ENCODE measurements at places on chromosomes 16 and 17.

GRCh38 chr17:81132770-81133723, 32.3 kb upstream of the PVALEF start:
- no peak for DNase-seq

GRCh38 chr16:12876778-12877177, 24.6 kb upstream of the SHISA9 start:
- DNase-seq, result peak; percentile 72

- no peak for DNase-seq
These were observed 187.4 kb upstream of the WSB1 start for GRCh38 chr17:27106347-27106981.

GRCh38 chr16:11627822-11628457, 40.3 kb upstream of the SNN start:
- no peak for DNase-seq

- no peak for DNase-seq
These were observed 687.2 kb downstream of the WWOX start for GRCh38 chr16:78786635-78787034.

DNA sequence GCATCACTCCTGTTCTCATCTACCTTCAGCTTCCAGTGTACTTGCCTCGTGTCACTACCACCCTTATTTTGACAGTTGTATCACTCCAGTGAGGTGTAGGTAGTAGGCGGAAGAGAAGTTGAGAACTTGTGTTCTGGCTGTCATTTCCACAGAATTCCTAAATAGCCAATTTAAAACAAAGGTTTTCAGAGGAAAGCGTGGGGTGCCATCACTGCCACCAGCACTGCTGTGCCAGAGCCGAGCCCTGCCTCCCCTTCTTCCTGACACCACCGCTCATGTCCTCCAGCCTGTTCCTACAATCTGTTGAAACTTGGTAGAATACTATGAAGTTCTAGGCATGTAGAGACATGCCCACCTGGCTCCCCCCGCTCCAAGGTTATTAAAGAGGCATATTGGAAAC, 215.8 kb downstream of the TANC2 start:
- DNase-seq, result no peak

DNA sequence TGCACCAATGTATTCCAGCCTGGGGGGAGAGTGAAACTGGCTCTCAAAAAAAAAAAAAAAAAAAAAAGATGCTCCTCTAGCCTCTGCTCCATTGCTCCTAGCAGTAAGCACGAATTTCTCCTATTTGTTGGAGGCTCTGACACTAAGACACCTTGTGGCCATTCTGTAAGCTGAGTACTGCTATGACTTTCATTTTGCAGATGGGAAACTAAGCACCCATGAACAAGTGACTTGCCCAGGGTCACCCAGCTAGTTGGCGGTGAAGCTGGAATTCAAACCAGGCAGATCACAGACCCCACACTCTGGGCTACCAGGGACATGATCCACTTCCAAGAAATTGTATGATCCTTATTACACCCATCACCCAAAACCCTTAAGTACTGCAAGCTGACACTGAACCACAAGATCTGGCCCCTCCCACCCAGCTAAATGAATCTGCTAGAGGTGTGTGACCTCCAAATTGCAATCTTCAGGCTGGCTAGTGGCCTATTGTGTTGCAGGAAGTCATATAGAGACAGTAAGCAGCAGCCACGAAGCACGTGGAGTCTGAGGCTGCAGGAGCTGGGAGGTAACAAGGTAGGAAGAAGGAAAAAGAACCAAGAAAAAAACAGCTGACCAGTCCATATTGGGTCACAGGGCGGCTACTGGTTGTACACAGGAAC, 209.4 kb downstream of the XYLT1 start:
- no peak for DNase-seq

DNA sequence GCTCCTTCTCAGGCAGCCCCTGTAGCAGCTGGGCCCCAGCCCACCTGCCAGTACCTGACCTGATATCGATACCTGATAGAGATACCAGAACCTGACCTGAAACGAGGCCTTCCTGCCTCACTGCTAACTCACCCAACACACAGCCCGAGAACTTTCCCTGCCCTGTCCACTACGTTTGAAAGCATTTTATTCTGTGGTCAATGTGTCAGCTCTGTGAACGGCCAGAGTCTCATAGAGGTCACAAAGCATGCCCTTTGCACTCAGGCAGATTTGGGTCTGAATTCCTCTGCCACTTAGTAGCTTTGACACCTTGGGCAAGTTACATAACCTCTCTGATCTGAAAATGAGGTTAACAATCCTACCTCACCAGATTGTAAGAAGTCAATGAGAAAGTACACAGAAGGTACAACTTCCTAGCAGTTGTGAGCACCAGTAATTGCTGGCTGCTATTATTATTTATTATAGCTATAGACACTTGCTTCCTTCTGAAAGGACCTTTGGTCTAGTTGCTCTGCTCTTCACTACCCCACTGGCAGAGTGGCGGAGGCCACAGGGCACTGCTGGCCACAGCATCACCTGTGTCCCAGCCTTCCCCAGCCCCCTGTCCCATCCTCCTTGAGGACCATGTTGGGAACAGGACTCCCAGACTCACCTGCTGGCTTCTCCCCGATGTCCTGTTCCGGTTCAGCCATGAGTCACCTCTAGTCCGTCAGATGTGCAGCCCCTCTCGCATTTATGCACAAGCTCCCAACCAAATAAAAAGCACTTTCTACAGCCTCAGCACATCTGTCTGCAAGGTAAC, 895 bp downstream of the ANKRD40CL start:
- no peak for DNase-seq

GRCh38 chr17:46020023-46020761, 21.1 kb downstream of the STH start:
- DNase-seq, result no peak

DNA sequence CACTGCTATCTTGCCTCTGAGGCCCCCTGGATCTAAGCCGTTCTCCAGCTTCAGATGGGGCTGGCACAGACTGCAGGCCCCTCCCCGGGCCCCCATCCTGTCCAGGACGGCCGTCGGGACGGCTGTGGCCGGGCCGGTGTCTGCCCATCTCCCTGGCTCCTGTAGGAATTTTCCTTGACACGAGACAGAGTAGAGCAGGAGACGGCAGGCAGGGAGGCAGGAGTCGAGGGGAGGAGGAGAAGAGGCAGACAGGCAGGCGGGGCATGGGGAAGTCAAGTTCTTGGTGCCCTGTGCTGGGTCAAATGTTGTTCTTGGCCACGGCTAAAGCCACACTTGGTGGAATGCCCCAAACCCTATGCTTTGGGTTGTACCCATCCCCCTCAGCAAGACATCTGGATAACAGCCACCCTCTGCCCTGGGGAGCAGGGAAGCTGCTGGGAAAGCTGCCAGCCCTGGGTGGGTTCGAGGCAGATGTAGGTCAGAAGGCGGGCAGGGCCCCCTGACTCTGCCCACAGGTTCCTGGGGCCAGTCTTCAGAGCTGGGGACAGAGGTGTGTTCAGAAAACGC, 4.0 kb downstream of the C1QTNF1 start:
- DNase-seq, result no peak

GRCh38 chr17:72691586-72691985, 400.9 kb downstream of the SLC39A11 start:
- DNase-seq, result no peak

DNA sequence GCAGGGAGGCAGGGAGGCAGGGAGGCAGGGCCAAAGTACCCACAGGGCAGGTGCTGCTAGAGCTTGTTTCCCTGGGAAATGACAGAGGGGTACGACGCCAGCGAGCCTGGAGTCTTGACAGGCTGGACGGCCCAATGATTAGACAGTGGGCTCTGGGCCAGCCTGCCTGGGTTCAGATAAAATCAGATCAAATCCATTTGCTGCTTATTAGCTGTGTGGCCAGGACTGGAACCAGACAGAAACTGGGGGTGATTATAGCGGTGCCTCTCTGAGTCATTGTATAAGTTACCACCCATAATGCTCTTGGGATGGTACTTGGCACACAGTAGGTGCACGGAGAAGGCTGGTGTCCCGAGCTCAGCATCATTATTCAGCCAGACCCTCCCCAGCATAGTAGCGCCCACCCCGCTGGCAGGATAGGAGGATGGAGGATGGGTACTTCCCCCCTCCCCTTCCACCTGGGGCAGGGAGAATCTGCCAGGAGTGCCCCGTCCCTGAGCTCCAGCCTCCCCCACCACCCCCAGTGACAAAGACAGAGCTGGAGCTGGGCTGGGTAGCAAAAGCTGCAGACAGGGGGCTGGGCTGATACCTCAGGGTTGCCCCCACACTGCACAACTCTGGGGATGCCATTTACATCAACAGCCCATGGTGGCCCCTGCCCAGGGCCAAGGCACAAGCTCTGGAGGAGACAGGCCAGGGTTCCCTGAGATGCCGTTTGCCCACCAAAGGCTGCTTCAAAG, 77.6 kb upstream of the TNRC6C start:
- DNase-seq, result no peak

- DNase-seq, result no peak
These were observed 30.5 kb upstream of the LGALS9 start for GRCh38 chr17:27600471-27600870.

Data from NCI-H460 (cell line).